ENCODE measurements at places on chromosomes 16 and 17. TPM values are rescaled to one million over a fixed set of nuclear protein-coding genes. Genes with fewer than 3 reads are reported as not detected.

Gene ZNF624
- total RNA-seq, result 2.4 TPM

Gene GDPD1
- total RNA-seq, result 0.51 TPM

Gene RBL2
- total RNA-seq, result 143 TPM

Gene RGS9
- 3.5 TPM for total RNA-seq

Data from uterus (tissue), 4 donors.